ENCODE measurements at places on chromosomes 13 and 19.
A peak's percentile ranks its signal among the peaks of the same experiment; 100 is the strongest.

- no peak for DNase-seq
These were observed 12.2 kb upstream of the ZNF429 start for GRCh38 chr19:21492947-21493906.

- DNase-seq: no peak
These were observed 1517.7 kb downstream of the SLITRK1 start for GRCh38 chr13:82364525-82364924.

GRCh38 chr19:4375164-4376027 lies 25.0 kb downstream of the SH3GL1 start:
- no peak for DNase-seq

- DNase-seq: peak; percentile 93
These were observed 20.3 kb downstream of the MAST3 start for GRCh38 chr19:18117692-18118378.

- no peak for DNase-seq
These were observed 59.0 kb upstream of the ZNF726 start for GRCh38 chr19:23855676-23856075.

- no peak for DNase-seq
These were observed 799.1 kb upstream of the SPRY2 start for GRCh38 chr13:81139987-81140386.

DNA sequence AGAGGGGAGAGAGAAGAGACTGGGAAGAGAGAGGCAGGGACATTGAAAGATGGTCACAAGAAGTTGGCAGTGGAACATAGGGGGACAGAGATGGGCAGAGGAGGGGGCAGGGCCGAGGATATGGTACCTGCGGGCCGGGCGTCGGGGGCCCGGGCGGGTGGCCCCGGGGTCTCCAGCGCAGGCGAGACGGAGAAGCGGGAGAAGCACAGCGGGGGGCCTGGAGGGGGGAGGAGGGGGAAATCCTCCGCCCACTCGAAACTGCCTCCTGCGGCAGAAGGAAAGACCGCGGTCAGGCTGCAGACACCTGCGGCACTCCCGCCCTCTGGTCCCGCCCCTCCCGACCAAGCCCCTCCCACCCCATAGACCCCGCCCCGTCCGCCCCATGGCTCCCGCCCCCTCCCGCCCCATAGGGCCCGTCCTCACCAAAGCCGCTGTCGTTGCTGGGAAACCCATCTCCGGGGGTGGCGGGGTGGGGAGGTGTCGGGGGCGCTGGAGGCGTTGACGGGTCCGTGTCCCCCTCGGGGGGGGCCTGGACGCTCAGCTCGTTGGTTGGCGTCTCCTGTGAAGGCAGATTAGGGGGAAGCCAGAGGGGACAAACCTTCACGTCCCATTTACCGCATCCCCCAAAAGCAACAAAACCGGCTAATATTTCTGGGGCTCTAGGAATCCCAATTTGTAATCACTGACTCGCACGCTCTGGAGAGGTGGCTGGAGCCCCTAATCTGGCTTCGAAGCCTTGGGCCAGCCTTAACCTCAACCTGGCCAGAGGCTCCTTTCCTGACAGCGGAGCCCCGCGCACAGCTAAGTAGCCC lies 20.4 kb downstream of the LMTK3 start:
- no peak for DNase-seq

- DNase-seq: no peak
These were observed 16.1 kb upstream of the LMO7 start for GRCh38 chr13:75620020-75620419.

DNA sequence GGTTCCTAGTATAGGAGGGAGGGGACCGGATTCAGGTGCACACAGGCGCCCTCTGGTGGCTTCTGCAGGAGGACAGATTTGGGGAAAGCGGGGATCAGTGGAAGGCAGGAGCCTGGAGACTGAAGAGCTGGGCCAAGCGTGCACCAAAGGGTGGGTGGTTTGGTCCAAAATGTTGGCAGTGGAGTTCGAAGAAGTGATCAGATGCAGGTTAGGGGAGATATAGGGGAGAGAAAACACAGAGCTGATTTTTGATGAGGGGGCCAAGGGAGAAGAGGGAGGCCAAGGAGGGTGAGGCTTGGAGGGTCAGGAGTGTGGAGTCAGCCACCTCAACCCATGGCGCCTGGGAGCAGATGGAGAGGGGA lies 6.8 kb upstream of the CARM1 start:
- DNase-seq: peak; percentile 94

DNA sequence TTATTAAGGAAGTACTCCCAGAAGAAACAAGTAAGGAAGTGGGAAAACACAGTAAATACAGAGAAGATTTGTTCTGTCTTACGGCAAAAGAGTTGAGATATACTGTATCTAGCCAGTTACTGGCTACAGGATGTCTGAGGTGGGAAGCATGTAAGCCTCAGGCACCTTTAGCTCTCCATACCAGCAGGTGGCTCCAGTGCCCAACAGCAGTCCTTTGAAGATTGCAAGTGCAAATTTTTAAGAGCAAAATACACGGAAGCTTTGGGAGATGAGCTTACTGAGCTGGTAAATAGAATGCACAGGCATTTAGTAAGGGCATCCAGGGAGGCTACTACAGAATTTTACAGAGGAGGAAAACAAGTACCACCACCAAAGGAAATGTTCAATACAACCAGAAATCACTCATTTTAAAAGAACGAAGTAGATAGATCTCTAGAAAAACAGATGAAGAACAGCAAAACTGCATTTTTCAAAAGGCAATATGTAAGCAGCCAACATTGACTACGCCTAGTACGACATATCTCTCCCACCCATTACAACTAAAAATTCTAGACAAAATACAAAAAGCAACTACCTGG lies 57.9 kb upstream of the VSTM2B start:
- no peak for DNase-seq

- DNase-seq: no peak
These were observed 15.4 kb downstream of the ATP4B start for GRCh38 chr13:113642563-113642962.

DNA sequence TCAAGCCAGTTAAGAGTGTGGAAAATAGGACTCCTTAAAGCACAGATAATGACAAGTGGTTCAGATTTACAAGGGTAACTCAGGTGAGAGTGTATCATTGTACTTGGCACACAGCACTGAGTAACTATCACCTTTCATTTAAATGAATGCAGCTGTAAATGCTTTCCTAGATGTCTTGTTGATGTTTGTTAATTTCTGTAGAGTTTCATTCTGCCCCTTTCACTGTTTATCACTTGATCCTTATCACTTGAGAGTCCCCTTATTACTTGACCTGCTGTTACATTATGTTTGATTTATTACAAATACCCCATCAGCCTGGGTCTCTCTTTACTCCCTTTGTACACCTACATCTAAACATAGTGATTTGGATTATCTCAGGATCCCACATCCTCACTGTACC lies 38.1 kb upstream of the ZNF527 start:
- DNase-seq: no peak

- no peak for DNase-seq
These were observed 16.1 kb downstream of the ZNF562 start for GRCh38 chr19:9658769-9659168.

GRCh38 chr13:95880331-95880730 lies 172.9 kb downstream of the UGGT2 start:
- DNase-seq: no peak

Data from HTR-8/SVneo (cell line).